ENCODE measurements at places on chromosomes 2 and 18. TPM values are rescaled to one million over a fixed set of nuclear protein-coding genes. Genes with fewer than 3 reads are reported as not detected.

NRP2 gene
- 109 TPM for total RNA-seq

IKZF2 gene
- 6.8 TPM for total RNA-seq

M1AP gene
- 0.43 TPM for total RNA-seq

CERS6 gene
- total RNA-seq: 17.9 TPM

TPGS2 gene
- 208 TPM for total RNA-seq

TMEM237 gene
- 52.4 TPM for total RNA-seq

IL36B gene
- not detected for total RNA-seq

REG3A gene
- total RNA-seq: not detected

ABCG5 gene
- total RNA-seq: not detected

ANKRD30B gene
- total RNA-seq: not detected

POTEC gene
- total RNA-seq: not detected

MRO gene
- total RNA-seq: 0.43 TPM

DSG3 gene
- not detected for total RNA-seq
